Hypothalamus (tissue), 51 donors: ENCODE measurements at places on chromosomes 7 and 10.

DNA sequence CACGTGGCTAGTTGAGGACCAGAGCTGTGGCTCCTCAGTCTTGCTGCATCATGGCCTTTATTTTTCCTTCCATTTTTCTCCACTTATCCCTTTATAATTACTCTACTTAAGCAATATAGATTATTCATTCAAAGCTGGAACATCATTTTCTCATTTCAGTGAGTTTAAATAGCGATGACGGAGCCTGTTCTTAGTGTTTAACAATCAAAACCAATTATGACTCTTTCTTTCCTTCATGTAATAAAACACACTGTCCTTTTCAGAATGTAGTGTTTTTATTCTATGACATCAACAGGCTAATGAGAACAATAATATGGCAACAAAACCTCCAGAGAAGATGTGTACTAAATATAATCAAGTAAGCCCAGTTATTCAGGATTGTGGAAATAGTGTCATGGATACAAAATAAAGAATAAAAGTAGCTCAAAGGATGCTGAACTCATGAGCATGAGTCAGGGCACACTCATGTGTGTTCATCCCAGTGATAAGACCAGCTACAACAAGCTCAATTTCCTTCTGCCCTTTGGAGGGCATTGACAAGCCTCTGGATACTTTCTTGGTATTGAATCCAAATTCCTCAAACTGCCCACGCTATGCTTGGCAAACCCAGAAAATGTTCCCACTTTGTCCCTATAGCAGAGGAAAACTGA is 188.4 kb downstream of the CYP26A1 start:
- DNase-seq: no peak

- DNase-seq: no peak
These were observed 2.9 kb upstream of the ENTPD7 start for GRCh38 chr10:99656199-99657064.

GRCh38 chr7:135828604-135829003 is 80.0 kb upstream of the FAM180A start:
- DNase-seq: no peak

- no peak for DNase-seq
These were observed 11.2 kb upstream of the NUPR2 start for GRCh38 chr7:56127241-56127975.

GRCh38 chr10:86233131-86233530 is 133.5 kb downstream of the GRID1 start:
- no peak for DNase-seq
